ENCODE measurements at places on chromosomes 13 and 19. TPM values are rescaled to one million over a fixed set of nuclear protein-coding genes. Genes with fewer than 3 reads are reported as not detected.

DNA sequence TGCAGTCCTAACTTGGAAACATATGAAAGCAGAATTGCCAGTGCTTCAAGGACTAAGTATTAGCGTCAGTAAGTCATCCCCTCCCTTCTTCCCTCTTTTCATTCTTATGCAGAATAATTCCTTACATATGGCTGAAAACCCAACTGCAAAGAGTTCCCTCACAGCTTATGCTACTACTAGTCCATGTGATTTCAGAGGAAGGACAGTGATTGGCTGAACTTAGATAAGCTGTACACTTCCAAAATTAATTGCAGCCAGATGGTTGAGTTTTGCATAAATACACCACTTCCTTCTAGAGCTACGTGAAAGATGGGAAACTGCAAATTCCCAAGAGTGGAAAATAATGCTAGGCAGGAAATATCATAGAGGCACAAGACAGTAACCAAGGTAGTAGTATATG lies 730.4 kb downstream of the OLFM4 start:
- no peak for DNase-seq

DNA sequence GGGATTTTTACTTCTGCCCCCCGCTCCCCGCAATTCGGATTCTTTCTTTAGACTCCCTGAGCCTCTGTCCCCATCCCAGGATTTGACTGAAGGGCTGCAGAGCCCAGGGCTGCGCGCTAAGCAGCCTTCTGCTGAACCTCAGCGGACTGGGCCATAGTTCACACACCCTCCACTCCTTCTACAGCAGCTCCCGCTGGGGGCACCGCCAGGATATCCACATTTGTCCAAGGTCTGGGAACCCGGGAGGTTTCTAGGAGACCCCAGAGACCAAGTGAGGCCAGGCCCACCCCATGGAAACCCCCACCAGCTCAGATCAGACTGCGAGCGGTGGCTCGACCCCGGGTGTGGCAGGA lies 463.3 kb downstream of the ITGBL1 start:
- no peak for DNase-seq

DNA sequence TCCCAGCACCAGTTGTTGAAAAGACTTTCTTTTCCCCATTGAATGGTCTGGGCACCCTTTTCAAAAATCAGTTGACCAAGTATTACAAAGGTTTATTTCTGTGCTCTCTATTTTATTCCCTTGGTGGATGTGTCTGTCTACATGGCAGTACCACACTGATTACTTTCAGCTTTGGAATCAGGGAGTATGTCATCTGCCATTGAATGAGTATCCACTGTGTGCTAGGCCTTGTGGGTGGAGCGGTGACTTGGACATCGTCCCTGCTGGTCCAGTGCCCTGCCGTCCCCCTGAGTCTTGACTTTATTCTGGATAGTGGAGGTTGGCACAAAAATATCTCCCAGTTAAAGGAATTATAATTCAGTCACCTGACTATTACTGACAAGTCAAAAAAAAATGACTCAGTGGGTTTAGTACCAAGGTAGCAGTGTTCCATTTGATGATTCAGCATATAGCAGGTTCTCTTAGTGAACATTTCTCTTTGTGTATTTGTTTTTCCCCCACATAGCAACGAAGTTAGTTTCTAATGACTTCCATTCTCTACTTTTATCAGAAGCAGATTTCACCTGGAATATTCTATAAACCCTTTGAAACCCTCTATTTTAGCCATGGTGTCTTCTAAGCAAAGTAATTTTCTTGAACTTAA lies 3.9 kb downstream of the UPF3A start:
- no peak for DNase-seq

GRCh38 chr19:36051236-36051635 lies 2.8 kb downstream of the THAP8 start:
- no peak for DNase-seq

GRCh38 chr19:30425885-30426838 lies 54.0 kb downstream of the ZNF536 start:
- DNase-seq, result no peak

- DNase-seq, result no peak
These were observed 276.4 kb upstream of the EDNRB start for GRCh38 chr13:78194904-78195639.

DNA sequence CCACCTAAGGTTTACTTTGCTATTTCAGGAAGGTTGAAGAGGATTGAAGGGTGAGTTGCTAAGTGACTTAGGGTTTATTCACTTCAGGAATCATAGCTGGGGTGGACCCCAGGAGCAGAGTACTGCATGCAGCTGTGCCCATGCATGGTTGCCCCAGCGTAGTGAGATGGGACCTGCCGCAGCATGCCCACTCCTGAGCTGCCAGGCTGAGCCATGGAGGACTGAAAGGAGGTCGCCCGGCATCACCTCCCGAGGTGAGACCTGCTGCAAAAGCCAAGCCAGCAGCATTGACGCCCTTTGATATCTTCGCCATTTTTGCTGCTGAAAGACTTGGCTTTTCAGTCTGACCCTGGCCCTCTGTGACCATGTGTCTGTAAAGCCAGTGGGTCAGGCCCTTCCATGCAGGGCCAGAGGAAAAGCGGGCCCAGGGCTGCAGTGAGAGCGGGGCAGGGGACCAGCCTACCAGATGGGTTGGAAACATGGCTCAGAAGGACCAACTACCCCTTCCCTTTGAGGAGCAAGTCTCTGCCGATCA lies 9.9 kb downstream of the POP4 start:
- DNase-seq, result no peak

DNA sequence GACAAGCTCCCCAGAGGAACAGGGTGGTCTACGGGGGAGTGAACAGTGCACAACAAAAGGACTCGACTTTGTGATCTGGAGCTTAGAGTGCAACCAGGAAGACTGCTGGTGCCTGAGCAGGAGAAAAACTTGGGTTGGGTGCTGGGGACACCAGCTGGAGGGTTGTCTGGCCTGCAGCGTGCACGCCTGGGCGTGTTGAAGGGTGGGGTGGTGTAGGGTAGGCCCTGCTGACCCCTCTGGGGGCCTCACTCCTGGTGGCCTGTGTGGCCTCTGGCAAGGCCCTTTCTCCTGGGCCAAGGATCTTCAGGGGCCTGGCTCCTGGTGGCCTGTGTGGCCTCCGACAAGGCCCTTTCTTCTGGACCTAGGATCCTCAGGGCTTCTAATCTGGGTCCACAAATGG lies 4.7 kb upstream of the RSPH6A start:
- no peak for DNase-seq

GRCh38 chr13:26881154-26881553 lies 120.6 kb upstream of the GPR12 start:
- no peak for DNase-seq

- no peak for DNase-seq
These were observed 66.8 kb upstream of the MED4 start for GRCh38 chr13:48161530-48162179.

DNA sequence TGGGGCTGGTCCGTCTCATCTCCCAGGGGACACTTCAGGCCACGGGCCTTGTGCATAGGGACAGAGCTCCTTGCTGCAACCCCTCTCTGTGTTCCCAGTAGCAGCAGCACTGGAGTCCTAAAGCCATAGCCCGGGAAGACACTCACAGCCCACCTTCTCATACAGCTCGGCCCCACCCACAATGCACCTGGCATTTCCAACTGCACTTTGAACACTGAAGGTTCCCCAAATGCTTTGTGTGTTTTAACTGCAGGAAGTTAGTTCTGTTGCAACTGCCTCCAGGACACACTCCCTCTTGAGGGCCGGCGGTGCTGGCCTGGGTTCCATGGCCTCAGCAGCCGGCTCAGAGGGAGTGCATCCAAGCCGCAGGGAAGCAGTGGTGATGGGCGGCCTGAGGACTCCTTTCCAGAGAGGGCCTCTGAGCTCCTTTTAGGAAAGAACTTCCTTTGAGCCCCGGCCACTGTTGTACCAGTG lies 22.7 kb upstream of the TMEM255B start:
- no peak for DNase-seq

GRCh38 chr13:33578786-33579185 lies 239.2 kb upstream of the RFC3 start:
- DNase-seq, result no peak

GRCh38 chr13:105773863-105774538 lies 761.5 kb downstream of the EFNB2 start:
- DNase-seq, result no peak

DNA sequence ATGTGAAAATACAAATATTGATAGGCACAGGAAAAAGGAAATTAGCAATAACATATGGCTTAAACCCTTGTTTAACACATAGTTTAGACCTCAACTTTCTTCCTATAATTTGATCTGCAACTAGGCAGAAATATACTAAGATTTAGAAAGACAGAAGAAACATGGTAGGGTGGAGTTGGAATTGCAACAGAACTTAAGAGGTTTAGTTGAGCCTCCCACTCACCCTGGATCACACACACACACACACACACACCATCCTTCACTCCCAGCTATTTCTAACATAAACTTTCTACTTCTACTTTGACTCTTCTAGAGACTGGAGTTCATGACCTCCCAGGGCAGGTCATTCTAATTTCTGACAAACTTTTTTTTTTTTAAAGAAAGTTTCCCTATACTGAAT lies 47.4 kb downstream of the FLT3 start:
- DNase-seq, result no peak

GRCh38 chr19:46732172-46732938 lies 13.5 kb upstream of the FKRP start:
- no peak for DNase-seq

DNA sequence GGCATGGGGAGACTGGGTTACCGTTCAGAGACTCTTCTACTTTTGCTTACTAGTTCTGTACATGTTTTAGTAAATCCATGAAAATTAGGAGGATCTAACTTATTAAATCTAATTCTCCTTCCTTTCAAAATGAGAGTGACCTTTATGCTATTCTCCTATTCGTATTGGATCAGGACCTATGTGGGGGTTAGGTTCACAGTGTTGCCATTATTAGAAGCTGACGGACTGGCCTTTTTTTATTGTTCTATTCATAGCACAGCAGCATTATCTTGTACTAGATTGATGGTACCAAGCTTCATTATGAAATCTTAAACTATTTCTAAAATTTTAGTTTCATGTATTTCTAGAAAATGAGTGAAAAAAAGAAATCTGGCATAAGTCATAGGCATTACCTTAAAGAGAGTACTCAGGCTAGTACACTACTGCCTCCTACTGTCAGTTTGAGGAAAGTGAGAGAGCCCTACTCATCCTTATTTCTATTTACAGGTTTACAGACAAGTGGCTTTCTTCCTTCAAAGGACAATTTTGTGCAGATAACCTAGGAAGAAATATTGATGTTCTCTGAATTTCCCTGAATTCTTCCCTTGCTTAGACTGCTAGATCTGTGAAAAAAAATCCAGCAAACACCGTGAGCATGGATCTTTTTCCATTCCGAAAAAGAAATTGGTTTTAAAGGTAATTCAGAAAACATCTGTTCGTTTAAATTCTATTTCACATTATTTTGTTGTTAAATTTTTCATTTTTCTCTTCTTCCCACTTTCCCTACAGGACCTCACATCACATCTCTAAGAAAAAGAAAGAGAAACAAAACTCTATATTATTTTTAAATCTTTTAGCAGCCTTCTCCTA lies 485.5 kb downstream of the DIAPH3 start:
- DNase-seq, result peak; percentile 7

DNA sequence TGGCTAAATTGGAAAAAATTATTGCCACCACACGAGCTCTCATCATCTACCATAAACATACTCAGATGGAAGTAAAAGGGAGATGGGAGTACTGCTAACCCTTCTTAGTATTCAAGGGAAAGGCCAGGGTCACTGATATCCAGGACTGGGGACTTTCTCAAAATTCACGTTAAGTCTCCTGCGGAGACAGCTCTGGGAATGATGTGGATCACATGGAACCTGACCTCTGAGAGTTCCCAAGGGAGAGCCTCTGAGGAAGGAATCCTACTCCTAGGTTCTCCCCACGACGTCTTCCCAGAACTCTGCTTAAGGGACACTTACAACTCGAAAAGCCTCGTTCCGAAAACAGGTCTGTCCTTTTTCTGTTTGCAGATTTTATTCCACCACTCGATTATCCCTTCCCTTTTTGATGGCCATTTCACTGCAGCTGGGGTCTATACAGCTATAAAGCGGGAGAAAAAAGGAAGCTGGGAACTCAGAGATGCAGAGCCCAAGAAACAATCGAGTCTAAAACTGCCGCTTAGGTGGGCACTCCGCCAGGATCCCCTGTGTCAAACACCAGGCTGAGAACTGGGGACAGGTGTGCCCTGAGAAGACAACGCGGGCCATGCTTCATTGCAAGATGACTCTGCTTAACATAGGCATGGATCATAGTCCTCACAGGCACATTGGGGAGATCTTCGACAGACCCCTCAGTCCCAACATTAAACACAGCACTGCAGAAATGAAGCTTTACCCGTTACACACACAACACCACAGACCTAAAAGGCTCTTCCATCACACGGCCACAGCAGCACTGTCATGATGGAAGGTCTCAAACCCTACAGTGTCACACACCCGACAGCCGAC lies 823 bp upstream of the ZNF567 start:
- no peak for DNase-seq

DNA sequence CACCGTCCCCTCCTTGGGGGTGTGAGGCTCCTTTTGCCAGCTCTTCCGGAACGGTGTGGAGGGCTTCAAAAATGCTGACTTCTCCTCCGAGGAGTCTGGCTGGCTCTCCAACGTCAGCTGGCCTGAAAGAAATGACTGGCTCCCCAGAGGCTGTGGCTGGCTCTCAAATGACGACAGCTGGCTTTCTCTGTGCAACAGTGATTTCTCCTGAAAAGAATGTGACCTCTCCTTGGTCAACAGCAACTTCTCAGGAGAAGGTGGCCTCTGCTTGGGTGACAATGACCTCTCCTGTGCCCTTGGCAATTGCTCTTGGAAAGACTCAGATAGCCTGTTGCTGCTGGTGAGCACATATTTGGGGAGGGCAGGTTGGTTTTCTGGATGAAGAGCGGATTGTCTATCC lies 29.2 kb downstream of the ONECUT3 start:
- DNase-seq, result no peak

Gene TUBA3C
- total RNA-seq, result not detected

Gene ZNF491
- total RNA-seq, result 17.1 TPM

Gene CGB1
- not detected for total RNA-seq

Gene ZNF99
- 0.41 TPM for total RNA-seq

Gene CDX2
- not detected for total RNA-seq

Gene ZNF415
- total RNA-seq, result 23.6 TPM

Gene ECSIT
- 60.3 TPM for total RNA-seq
